ENCODE measurements at places on chromosomes 11 and 22.

- no peak for DNase-seq
Measured at GRCh38 chr11:71406681-71407080, 41.5 kb downstream of the DHCR7 start.

DNA sequence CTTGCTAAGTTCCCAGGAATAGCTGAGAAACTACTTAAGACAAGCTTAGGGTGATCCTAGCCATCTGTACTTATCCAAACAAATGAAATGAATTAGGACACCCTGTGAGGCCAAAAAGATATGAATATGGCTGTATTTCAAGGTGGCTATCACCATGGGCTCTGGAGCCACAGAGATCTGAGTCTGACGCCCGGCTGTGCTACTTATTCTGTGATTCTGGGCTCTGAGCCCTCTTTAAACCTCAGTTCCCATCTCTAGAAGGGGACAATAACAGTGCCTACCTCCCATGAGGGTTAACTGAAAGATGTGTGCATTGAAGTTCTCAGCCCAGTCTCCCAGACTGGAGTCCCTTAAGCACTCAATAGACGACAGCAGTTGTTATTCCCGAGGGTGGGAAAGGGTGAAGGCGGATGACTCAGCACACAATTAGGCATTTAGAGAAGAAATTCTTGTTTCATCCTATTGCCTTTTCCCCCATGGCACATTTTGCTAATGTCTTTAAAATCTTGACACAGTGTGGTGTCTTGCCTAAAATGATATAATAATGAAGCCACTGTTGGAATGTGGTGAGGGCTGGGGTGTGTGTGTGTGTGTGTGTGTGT lies 132.5 kb downstream of the ADAMTS15 start:
- DNase-seq, result no peak

DNA sequence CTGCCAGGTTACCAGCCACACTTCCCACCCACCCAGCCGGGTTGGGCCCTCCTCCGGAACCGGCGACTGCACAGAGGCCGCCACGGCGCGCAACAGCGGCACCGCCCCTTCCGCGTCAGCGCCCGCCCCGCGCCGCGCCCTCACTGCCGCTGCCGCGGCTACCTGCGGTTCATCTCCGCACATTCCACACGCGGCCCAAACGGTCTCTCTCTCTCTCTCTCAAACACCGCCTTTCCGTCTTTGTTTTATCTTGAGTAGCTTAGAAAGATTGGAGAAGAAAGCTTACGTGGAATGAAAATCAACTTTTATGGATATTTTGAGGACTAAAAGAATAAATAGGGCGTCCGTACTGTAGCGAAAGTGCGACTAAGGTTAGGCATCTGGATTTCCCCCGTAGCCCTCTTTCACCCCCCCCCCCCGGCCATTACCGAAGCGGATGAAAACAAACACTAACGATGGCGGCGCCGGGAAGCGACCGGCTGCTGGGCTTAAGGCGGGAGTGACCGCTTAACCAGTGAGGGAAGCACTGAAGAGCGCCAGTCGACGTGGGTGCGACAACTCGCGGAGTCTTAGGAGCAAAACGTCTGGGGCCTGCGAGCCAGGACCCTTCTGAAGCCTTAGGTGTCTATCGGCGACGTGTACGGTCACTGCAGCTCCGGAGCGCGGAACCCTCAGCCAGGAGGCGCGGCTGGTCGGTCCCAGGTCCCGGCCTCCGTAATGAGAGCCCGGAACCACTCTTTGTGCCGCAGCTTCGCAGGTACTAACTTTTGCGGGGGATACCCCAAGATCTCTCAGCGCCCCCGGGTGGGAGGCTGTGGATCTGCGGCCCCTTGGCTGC lies at the start of the genes ATG13 and HARBI1:
TSS of gene ATG13 (plus strand) at position 420 of the 838 bp plus-strand sequence. CDS start 26,739 bp downstream, outside the sequence.
TSS of gene HARBI1 (minus strand) at position 94 of the 838 bp plus-strand sequence. CDS start 990 bp downstream, outside the sequence.
- DNase-seq, result peak; percentile 90

DNA sequence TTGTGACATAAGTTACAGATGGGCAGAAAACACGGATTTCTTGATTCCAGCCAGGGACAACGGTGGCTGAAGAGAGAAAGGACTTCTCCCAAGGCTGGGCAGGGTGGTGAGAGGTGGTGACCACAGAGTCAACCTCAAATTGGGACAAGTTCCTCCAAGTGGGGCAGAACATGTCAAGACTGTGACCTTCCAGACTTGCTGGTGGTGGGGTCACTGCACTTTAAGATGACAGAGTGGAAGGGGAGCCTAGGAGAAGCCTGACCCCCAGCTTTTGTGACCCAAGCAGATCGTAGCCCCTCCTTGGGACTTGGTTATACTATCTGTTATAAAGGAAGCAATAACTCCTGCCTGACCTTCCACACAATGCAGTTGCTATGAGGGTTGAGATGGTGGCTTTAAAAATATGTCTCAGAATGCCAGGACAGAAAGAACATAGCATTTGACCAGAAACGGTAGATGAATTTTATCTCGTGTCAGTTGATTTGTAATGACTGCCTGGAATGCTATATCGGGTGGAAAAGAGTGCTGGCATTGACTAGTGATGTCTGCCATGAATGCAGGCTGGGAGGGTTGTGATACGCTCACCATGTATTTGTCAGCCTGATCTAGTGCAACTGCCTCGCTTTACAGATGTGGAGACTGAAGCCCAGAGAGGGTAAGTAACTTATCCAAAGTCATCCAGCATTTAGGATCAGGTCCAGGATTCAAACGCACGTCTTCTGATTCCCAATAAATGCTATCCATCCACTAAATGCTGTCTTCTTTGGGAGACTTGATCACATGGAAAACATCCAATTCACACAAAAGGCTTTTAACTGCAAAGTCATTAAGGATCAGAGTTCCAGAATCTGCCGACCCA lies 18.3 kb downstream of the TST start:
- no peak for DNase-seq

DNA sequence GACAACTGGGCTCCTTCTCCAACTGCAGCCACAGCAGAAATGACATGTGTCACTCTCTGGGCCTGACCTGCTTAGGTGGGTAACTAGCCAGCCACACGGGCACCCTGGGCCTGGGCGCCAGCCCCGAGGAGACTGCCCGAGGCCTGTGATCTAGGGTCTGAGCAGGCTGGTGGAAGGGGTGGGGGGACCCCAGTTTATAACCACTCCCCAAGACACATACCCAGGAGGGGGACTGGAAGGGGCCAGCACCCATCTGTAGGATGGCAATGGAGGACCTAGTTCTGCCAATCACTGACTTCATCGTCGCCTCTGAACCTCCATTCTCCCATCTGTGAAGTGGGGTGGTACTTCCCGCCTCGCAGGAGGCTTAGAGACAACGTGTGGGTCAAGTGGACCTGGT lies 16.1 kb downstream of the CD5 start:
- no peak for DNase-seq

- DNase-seq, result no peak
Measured at GRCh38 chr11:48180627-48181026, 36.0 kb upstream of the OR4B1 start.

DNA sequence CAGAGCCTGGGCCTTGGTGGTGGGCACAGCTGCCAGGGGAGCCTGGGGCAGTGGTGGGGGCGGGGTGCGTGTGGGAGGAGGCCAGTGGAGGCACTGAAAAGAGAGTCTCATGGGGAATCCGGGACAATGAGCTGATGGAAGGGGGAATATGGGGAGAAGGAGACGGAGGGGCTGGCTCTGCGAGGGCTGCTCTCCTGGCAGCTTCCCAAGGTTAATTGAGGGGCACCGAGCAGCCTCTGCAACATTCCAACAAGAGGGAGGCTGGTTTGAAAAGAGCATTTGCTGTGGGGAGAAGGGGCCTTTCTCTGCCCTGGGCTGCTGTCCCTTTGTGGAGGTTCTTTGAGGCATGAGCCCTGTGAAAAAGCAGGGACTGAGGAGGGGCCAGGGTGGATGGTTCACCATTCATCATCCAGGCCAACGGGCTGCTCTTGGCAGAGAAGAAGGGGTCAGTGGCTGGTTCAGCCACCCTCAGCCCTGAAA lies 9.4 kb upstream of the IGSF9B start:
- DNase-seq, result no peak

GRCh38 chr11:6473451-6474412 lies at the start of gene TRIM3:
TRIM3 (minus strand) TSS chr11:6473941; CDS start chr11:6465695, 8,246 bp downstream.
- peak; percentile 43 for DNase-seq

DNA sequence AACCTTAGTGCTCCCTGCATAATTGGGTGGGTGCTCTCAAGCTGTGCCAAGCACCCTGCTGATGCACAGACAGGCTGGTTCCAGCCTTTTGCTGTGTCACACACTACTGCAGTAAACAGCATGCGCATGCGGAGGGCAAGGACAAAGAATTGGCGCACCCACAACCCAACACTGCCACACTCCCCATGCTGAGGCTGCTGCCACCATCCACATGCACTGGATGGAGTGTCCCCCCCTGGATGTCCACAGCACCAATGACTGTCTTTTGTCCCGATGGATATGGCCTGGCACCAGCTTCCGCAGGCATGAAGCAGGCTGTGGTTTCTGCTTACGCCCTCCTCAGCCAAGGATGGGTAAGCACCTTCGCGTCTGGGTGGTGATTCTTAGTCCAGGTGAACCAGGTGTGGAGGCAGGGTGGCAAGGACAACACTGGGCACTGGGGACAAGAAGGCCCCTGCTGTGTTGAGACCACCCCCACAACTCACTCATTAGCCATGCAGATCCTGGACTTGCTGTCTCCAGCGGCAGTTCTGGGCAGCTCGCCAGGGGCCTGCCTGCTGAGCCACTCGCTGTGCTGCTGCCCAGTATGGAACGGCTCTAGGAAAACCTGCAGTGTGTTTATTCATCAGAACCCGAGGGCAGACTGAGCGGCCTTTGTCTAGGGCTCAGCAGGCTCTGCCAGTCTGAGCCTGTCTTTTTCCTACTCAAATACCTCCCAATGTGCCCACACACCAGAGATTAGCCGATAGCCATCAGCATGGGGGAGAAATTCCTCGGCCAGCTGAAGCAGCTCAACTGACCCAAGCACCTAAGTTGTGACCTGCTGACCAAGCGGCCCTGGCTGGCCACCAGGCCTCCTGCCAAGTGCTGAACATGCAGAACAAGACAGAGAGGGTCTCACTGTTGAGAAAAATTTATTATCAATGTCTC lies 8.2 kb upstream of the NAP1L4 start:
- DNase-seq, result no peak

DNA sequence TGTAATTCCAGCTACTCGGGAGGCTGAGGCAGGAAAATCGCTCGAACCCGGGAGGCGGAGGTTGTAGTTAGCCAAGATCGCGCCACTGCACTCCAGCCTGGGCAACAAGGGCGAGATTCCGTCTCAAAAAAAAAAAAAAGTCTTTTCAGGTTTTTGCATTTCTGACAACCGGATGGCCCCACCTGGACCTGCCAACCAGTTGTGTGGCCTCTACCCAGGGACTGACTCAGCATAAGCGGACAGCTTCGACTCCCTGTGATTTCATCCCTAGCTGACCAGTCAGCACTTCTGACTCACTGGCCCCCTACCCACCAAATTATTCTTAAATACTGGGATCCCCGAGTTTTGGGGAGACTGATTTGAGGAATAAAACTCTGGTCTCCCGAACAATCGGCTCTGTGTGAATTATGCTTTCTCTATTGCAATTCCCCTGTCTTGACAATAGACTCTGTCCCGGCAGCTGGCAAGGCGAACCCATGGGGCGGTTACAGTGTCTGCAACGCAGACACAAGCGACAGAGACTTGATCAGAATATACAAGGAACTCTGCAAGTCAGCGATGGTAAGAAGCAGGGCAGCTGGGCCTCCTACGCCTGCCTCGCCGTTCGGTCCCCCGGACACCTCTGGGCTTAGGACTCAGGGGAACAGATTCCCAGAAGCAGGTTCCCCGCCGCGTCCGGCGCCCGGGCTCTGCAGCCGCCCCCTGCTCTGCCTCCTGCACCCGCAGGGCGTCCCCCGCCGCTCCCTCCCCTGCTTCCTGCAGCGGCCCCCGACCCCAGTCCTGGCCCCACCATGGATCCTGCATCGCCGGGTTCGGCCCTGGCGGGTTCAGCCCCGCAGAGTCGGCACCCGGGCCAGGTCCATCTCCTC lies 741 bp upstream of the TALDO1 start:
- DNase-seq, result peak; percentile 33

- DNase-seq, result no peak
Measured at GRCh38 chr11:96185220-96185768, 157.7 kb downstream of the MAML2 start.

DNA sequence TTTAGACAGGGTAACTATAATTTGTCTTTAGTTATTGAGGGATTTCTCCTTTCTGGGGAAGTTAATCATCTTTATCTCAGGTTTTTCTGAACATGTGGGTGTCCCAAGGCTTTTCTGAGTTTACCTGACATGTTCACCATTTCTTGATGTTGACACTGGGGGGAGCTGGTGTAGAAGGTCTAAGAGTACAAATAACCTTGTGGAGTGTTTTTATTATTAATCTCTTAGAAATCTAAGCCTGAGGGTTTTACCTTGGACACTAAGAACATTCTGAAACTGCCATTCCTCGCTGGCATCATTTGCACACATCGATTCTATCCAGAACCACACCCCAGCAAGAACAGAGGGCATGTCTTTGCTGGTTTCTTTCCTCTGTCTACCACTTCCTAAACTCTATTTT lies 15.6 kb upstream of the C11orf91 start:
- DNase-seq, result no peak

- no peak for DNase-seq
Measured at GRCh38 chr11:15557457-15558230, 442.9 kb downstream of the INSC start.

DNA sequence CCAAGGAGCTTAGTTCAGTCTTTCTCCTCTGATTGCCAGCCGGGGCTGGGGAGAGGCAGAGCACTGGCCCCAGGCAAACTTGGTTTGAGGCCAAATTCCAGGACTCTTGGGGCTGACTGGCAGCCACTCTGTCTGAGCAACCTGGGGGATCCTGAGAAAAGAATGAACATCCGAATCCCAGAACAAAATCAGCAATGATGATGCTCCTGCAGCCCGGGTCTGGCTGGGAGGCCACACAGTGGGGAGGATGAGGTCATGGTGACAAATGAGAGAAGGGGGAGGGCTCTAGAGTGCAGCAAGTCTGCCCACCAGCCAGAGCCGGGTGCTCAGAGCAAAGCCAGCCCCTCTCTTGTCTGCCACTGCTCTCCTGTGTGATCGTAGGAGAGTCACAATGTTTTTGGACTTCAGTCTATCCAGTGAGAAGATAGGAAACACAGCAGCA lies 71.8 kb upstream of the PAX6 start:
- no peak for DNase-seq

DNA sequence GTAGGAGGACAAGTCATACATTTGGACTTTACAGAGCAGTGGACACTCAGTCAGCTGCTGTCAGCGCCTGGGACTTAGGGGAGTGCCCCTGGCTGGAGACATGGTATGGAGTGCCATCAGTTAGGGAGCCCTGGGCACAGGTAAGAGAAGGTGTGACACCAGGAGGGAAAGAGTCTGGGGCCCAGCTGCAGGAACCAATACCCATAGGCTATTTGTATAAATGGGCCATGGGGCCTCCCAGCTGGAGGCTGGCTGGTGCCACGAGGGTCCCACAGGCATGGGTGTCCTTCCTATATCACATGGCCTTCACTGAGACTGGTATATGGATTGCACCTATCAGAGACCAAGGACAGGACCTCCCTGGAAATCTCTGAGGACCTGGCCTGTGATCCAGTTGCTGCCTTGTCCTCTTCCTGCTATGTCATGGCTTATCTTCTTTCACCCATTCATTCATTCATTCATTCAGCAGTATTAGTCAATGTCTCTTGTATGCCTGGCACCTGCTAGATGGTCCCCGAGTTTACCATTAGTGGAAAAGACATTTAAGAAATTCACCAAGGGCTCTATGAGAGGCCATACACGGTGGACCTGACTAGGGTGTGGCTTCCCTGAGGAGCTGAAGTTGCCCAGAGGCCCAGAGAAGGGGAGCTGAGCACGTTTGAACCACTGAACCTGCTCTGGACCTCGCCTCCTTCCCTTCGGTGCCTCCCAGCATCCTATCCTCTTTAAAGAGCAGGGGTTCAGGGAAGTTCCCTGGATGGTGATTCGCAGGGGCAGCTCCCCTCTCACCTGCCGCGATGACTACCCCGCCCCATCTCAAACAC lies 850 bp upstream of the MIF start:
- no peak for DNase-seq
